NCI-H1092 treated with DMSO at 0.1 percent for 48 hours (cell line): ENCODE measurements at places on chromosomes 3 and 15.

DNA sequence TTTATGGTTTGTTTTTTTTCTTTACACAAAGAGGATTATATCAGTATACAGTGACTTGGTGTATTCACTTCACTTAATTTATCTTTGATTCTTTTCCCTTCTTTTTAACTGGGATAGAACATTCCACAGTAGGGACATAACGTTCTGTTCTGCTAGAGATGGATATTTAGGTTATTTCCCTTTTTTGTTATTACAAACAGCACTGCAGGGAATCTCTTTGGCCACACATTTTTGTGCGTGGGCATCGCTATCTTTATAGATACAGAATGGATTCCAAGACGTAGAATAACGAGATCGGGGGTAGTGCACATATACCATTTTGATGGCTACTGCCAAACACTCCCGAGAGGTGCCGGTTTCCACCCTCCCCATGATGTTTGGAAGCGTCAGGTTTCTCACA lies 44.8 kb downstream of the PXYLP1 start:
- DNase-seq: no peak

GRCh38 chr15:50786438-50786837 lies 20.9 kb upstream of the SPPL2A start:
- DNase-seq: no peak

DNA sequence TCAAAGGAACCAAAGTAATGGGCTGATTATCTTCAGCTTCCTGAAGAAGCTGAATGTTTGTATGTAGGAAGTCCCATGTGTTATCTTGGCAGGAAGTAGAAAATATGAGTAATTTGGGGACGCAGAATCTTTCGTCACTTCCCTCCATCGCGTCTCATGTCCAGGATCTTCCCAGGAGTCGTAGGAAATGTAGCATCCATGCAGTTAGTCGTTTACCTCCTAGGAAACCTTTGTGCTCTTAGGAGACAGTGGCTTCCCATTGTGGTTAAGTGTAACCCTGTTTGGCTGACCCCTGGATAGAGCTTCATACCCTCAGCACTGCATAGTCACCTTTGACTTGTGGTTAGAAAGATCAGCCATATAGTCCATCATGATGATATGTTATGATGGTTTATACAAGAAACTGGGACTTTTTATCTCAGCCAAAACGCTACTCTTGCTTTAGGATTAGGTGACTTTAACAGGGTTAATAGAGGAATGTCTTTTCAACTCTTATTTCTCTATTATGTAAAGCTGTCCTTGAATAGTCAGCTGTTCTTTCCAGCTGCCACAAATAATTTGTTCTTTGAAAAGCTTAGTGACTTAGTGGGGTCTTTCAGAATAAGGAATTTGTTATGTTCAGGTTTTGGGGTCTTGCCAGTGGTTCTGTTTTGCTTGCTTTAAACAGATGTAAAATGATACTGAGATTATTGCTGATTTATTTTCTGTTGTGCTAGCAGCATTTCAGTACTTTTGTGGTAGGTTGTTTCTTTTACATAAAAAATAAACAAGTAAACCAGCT lies 92.2 kb downstream of the KLHL25 start:
- DNase-seq: no peak

GRCh38 chr15:24761704-24762302 lies 86.2 kb downstream of the NPAP1 start:
- no peak for DNase-seq

- peak; percentile 97 for DNase-seq
Measured at GRCh38 chr3:185332026-185332735, 30.8 kb upstream of the MAP3K13 start.

GRCh38 chr3:174387736-174388135 lies 471.4 kb upstream of the NAALADL2 start:
- no peak for DNase-seq

DNA sequence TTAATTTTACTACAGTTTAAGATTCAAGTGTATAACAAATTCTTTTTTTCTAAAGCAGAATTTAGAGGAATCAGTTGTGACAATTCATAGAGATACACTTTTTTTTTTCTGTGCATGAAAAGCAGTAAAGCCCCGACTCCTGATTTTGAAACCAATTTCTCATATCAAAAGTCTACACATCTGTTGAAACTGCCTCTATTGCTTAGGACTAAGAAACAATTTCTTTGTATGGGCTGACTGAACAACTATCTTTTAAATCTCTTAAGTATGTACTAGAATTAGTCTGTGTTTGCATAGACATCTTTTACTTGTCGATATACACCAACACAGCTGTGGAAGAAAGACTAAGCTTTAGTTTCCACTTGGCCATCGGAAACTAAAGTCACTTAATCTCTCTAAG lies 127.6 kb downstream of the MEIS2 start:
- DNase-seq: no peak

DNA sequence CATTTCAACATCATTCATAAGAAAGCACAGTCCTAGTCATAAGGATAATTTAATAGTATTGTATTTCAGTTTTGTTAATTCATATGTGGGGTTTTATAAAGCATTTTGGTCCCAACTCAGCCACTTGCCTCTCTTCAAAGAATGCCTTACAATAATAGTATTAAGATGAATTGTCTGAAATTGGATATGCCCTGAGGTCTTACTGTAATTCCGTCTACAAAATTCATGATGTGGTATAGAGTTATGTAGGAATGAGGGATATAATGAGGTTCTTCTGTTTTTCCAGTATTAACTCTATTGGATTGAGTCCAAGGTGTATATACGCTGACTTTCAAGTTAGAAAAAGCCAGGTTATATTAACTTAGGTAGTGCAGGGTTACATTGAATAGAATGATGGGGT lies 177.0 kb downstream of the GOLIM4 start:
- DNase-seq: no peak

DNA sequence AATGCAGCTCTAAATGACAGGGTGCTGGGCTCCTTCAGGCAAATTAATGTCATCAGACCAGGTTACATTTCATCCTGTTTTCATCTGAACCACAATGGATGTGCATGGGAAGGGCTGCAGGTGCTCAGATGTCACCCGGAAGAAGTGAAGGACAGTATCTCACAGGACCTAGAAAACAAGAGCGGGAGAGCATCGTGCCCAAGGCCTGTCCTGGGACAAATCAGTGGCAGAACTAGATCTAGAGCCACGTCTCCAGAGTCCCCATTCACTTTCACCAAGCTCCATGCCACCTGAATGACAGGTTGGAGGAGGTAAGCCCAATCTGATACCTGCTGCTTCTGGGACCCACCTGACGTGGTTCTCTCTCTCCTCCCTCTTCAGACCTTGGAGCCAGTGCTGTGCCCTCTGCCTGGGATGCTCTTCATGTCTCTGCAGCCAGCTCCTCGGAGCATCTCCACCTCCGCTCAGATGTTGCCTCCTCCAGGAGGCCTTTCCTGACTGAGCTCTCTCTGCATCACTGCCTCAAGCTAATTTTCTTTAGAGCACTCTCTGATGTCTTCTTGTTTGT lies 77.3 kb downstream of the CPN2 start:
- DNase-seq: no peak

GRCh38 chr15:92452143-92452542 lies 58.5 kb downstream of the ST8SIA2 start:
- no peak for DNase-seq

- peak; percentile 69 for DNase-seq
Measured at GRCh38 chr3:58144478-58145325, 66.1 kb downstream of the DNASE1L3 start.

GRCh38 chr3:182650568-182651128 lies 142.7 kb upstream of the ATP11B start:
- no peak for DNase-seq

- DNase-seq: no peak
Measured at GRCh38 chr3:126578702-126579101, 20.0 kb upstream of the C3orf22 start.

DNA sequence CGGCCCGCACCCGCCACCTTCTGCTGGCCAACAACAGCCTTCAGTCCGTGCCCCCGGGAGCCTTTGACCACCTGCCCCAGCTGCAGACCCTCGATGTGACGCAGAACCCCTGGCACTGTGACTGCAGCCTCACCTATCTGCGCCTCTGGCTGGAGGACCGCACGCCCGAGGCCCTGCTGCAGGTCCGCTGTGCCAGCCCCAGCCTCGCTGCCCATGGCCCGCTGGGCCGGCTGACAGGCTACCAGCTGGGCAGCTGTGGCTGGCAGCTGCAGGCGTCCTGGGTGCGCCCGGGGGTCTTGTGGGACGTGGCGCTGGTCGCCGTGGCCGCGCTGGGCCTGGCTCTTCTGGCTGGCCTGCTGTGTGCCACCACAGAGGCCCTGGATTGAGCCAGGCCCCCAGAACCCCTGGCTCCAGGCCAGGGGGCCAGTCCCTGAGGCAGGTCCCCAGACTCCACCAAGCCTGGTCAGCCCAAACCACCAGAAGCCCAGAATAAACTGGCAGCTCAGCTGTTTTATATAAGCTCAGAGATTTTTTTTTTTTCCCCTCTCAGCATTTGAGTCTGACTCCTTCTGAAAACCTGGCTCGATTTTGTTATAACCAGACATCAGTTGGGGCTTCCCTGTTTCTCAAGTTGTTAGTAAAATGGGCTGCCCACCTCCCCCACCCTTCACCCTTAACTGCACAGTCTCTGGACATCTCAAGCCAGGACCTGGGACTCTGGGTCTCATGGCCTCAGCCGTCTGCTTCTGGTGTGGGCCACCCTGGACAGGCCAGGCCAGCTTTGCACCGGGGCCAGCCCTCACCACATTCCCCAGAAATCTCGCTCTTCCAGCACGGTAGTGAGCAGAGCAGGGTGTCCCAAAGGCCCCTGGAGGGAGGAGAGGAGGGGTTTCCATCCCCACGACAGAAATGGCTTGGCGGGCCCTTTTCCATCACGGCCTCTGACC lies 1.6 kb downstream of the GP9 start:
- no peak for DNase-seq

GRCh38 chr3:176927280-176927679 lies 270.0 kb downstream of the TBL1XR1 start:
- no peak for DNase-seq

GRCh38 chr3:109900783-109901182 lies 563.4 kb upstream of the DPPA4 start:
- no peak for DNase-seq

GRCh38 chr3:115819785-115820384 lies 196.6 kb downstream of the GAP43 start:
- DNase-seq: peak; percentile 83

DNA sequence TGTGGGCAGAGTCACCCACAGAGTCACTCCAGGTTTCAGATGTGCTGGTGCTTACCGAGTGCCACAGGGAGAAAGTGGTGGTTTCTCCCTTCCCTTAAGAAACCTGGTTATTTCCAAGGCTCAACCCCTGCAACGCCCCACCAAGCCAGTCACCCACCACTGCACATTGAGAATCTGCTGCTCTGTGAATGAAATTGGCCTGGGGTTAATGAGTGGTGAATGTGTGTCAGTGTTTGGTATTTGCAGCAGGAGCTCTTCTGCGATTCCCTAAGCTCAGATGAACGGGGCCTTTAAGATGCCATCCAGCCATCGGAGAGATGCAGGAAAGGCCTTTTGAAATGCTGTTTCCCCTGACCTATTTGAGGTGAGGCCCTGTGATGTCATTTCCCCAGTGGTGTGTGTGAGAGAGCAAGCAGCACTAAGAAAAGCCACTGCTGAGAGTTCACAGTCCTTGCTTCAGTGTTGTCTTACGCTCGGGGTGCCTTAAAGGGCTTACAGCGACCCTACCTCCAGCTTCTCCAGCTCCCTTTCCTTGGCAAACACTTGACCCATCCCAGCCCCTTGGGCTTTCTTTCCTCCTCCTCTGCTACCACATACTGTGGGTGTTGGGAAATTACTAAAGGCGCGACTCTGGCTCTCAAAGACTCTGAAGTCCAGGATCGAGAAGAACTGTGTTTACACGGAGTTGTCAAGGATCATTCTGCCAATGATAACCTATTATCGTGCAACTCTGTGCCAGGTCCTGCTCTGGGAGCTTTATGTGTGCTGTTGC lies 68.9 kb downstream of the SMAD3 start:
- no peak for DNase-seq

DNA sequence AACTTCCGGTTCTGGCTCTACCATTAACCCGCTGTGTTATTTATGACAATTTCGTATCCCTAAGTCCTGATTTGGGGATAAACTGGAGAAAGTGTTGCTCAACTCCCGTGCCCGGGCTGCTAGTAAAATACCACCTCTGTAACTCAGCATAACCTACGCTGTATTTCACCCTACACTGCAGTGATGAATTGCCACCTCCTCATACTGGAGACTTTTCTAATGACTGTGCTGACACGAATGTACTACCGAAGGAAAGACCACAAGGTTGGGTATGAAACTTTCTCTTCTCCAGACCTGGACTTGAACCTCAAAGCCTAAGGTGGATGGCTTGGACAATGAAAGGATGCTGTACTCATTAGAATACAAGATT lies 16.5 kb downstream of the SLC51A start:
- DNase-seq: no peak

GRCh38 chr3:30964612-30965011 lies 70.2 kb upstream of the GADL1 start:
- no peak for DNase-seq

- no peak for DNase-seq
Measured at GRCh38 chr15:31523027-31523654, 196.5 kb downstream of the KLF13 start.

DNA sequence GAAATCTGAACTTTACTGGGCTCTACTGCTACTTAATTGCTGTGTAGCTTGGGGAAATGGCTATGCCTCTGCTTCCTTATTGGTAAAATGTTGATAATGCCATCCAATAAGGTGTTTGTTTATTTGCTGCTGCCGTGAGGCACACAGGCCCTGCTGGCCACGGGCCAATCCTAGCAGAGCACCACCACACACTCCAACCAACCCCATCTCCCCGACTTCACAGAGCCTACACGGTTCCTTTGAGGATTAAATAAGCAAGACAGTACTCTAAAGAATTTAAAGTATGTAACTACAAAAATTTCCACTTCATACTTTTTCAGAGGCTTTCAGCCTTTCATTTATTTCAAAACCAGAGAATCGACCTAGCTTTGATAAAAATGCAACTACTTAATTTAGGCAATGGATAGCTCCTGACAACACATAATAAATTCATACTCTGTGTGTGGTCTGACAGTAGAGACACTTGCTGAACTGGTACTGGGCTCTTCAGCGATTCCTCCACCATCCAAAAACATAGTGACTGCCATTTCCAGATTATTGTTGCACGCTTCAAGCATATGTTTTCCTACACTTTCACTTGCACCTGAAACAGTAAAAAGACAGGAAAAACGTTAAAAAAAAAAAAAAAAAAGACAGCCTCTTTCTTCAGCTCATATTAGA lies 25.3 kb downstream of the UBXN7 start:
- no peak for DNase-seq

DNA sequence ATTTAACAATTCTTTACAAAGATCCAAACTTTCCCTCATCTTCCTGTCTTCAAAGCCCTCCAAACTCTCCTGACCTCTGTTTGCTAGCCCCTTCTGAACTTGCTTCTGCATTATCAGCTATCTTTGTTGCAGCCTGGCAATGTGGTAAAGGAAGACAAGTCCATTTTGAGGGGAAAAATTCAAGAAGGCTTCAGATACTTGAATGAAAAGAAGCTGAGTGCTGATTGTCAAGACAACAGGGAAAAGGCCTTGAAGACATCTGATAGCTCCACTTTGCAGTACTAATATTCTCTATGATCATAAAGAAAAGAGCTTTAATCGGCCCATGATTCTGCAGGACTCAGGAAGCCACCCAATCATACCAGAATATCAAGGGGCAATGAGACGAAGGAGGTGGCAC lies 91.8 kb downstream of the LMLN start:
- no peak for DNase-seq
